Uterus (tissue), 4 donors: ENCODE measurements at places on chromosomes 4 and X. TPM values are rescaled to one million over a fixed set of nuclear protein-coding genes. Genes with fewer than 3 reads are reported as not detected.

DNA sequence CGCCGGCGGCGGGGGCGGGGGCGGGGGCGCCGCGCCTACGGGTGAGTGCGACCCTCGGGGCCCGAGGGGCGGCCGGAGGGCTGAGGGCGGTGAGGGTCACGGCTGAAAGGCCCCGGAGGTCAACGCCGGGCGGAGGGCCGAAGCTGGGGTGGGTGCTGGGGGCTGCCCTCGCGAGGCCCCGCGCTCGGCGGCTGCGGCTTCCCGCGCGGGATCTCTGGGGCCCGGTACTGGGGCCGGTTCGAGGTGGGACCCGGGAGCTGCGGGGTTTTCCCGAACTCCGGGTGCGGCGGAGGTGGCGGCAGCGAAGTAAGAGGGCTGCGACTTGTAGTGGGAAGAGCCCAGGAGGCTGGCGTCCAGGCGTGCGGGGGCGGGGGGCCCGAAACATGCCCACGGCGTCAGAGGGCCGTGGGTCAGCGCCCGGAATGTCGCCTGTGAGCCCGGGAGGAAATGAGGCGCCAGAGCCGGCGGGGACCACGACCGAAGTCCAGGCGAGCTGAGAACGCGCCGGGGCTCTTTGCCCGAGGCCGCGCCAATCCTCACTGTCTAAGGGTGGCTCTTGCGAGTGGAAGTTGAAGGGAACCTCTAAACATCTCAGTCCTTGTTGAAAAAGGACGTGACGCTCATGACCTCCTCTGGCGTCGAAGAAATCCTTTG lies 407 bp downstream of the IL13RA1 start:
- H3K4me3 ChIP-seq: peak overlapping the region; percentile 70
- no peaks in the 10 kb centered on the region for H3K36me3 ChIP-seq
- peak; percentile 37 for DNase-seq
- no peaks in the 10 kb centered on the region for H3K27me3 ChIP-seq

GRCh38 chrX:24487571-24487970 lies 22.5 kb downstream of the PDK3 start:
- no peak overlapping the region for H3K27ac ChIP-seq
- DNase-seq: no peak
- no peak overlapping the region for H3K4me3 ChIP-seq
- no peaks in the 10 kb centered on the region for H3K36me3 ChIP-seq

- DNase-seq: no peak
- H3K36me3 ChIP-seq: no peaks in the 10 kb centered on the region
- H3K27me3 ChIP-seq: no peaks in the 10 kb centered on the region
- H3K27ac ChIP-seq: no peak overlapping the region
- no peak overlapping the region for H3K4me3 ChIP-seq
- H3K4me1 ChIP-seq: no peaks in the 10 kb centered on the region
These were observed 38.0 kb downstream of the RADX start for GRCh38 chrX:106649523-106650428.

GRCh38 chr4:17636696-17637622 lies 22.5 kb downstream of the MED28 start:
- H3K36me3 ChIP-seq: no peaks in the 10 kb centered on the region
- peak; percentile 67 for DNase-seq
- no peaks in the 10 kb centered on the region for H3K4me1 ChIP-seq
- no peaks in the 10 kb centered on the region for H3K27me3 ChIP-seq
- H3K4me3 ChIP-seq: no peak overlapping the region

GRCh38 chr4:181822005-181822375 lies 421.2 kb upstream of the TENM3 start:
- no peak for DNase-seq
- no peaks in the 10 kb centered on the region for H3K36me3 ChIP-seq
- H3K4me1 ChIP-seq: no peaks in the 10 kb centered on the region
- H3K27me3 ChIP-seq: no peaks in the 10 kb centered on the region

GRCh38 chr4:185217408-185217975 lies 8.1 kb downstream of the SNX25 start:
- H3K27ac ChIP-seq: no peak overlapping the region
- H3K27me3 ChIP-seq: no peaks in the 10 kb centered on the region
- no peak for DNase-seq
- H3K4me3 ChIP-seq: no peak overlapping the region
- no peaks in the 10 kb centered on the region for H3K4me1 ChIP-seq
- H3K36me3 ChIP-seq: no peaks in the 10 kb centered on the region

GRCh38 chr4:10333942-10334341 lies 123.3 kb downstream of the ZNF518B start:
- DNase-seq: no peak
- H3K4me1 ChIP-seq: no peaks in the 10 kb centered on the region
- H3K27ac ChIP-seq: no peak overlapping the region
- no peaks in the 10 kb centered on the region for H3K27me3 ChIP-seq
- H3K36me3 ChIP-seq: no peaks in the 10 kb centered on the region

- H3K4me3 ChIP-seq: no peak overlapping the region
- H3K27ac ChIP-seq: no peak overlapping the region
- H3K27me3 ChIP-seq: no peaks in the 10 kb centered on the region
- H3K4me1 ChIP-seq: no peaks in the 10 kb centered on the region
- no peaks in the 10 kb centered on the region for H3K36me3 ChIP-seq
These were observed 34.1 kb downstream of the HTRA3 start for GRCh38 chr4:8303485-8304281.

DNA sequence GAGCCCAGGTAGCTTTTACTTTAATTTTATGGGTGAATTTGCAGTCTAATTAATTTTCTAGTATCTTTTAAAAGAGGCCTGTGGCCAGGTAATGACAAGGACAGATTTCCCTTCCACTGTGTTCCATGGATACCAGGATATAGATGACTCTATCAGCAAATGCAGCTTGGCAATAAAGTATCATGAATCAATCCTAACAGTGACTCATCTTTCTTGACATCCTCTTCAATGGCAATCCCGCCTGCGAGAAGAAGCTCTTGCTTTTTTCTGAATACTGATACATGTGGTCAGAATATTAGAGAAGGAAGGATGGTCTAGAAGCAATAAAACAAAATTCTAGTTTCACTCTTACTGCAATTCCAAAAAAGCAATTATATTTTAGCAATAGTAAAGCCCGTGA lies 267.8 kb downstream of the DTHD1 start:
- H3K27ac ChIP-seq: no peak overlapping the region
- no peaks in the 10 kb centered on the region for H3K27me3 ChIP-seq
- DNase-seq: no peak

- no peaks in the 10 kb centered on the region for H3K27me3 ChIP-seq
- no peaks in the 10 kb centered on the region for H3K4me1 ChIP-seq
- DNase-seq: no peak
- no peaks in the 10 kb centered on the region for H3K36me3 ChIP-seq
These were observed 145.9 kb upstream of the GNPDA2 start for GRCh38 chr4:44872246-44872645.

- no peaks in the 10 kb centered on the region for H3K27me3 ChIP-seq
- no peak overlapping the region for H3K4me3 ChIP-seq
- no peaks in the 10 kb centered on the region for H3K36me3 ChIP-seq
- DNase-seq: no peak
- no peaks in the 10 kb centered on the region for H3K4me1 ChIP-seq
- no peak overlapping the region for H3K27ac ChIP-seq
These were observed 140.0 kb downstream of the HHIP start for GRCh38 chr4:144785961-144786360.

- no peak for DNase-seq
- no peaks in the 10 kb centered on the region for H3K36me3 ChIP-seq
- H3K27me3 ChIP-seq: no peaks in the 10 kb centered on the region
- H3K4me1 ChIP-seq: no peaks in the 10 kb centered on the region
- no peak overlapping the region for H3K4me3 ChIP-seq
These were observed 131.0 kb upstream of the HUWE1 start for GRCh38 chrX:53817548-53817947.

- no peak overlapping the region for H3K27ac ChIP-seq
- no peaks in the 10 kb centered on the region for H3K4me1 ChIP-seq
- H3K27me3 ChIP-seq: no peaks in the 10 kb centered on the region
- DNase-seq: no peak
- no peaks in the 10 kb centered on the region for H3K36me3 ChIP-seq
These were observed 173.9 kb downstream of the GRIA3 start for GRCh38 chrX:123357941-123358340.

GRCh38 chr4:124833831-124834505 lies 121.4 kb upstream of the ANKRD50 start:
- no peaks in the 10 kb centered on the region for H3K4me1 ChIP-seq
- H3K4me3 ChIP-seq: no peak overlapping the region

- no peaks in the 10 kb centered on the region for H3K4me1 ChIP-seq
- H3K27ac ChIP-seq: peak overlapping the region; percentile 54
- no peak for DNase-seq
- no peaks in the 10 kb centered on the region for H3K36me3 ChIP-seq
- no peak overlapping the region for H3K4me3 ChIP-seq
These were observed 707 bp upstream of the SHROOM4 start for GRCh38 chrX:50814701-50815100.

DNA sequence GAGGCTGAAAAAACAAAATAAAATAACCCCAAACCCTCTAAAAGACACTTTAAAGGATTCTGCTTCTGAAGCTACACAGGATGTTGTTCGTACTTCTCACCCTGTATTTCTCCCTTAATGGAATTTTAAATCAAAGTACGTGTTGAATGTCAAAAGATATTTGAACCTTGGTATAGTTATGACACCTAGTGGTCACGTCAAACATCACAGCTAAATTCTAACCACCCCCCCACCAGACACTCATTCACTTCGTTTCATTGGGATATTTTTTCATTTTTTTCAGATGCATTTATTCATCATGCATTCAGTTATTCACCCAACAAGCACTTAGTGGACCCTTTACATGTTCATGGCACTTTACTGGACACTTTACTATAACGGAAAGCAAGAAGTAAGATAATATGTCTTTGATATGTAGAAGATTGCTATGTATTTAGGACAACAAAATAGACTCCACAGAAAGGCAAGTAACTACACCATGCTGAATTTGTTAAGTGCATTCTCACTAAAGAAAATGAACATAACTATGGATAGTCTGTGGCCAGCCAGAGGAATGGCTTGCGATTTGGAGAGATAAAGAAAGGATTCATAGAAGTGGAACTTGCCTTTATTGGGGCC lies 62.5 kb upstream of the GPR174 start:
- no peaks in the 10 kb centered on the region for H3K27me3 ChIP-seq
- no peaks in the 10 kb centered on the region for H3K36me3 ChIP-seq

DNA sequence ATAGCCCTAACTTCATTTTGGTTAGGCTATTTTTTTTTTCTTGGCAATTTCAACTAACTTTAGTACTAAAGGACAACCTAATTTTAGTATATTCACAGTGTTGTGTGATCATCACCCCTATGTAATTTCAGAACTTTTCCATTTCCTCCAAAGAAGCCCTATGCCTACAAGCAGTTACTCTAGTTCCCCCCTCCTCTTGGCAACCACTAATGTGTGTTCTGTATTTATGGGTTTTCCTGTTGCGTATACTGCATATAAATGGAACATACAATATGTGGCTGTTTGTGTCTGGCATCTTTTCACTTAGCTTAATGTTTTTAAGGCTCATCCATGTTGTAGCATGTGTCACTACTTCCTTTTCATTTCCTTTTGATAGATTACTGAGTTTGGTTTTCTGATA lies 57.6 kb downstream of the N4BP2 start:
- H3K36me3 ChIP-seq: no peaks in the 10 kb centered on the region
- H3K4me3 ChIP-seq: no peak overlapping the region
- H3K27ac ChIP-seq: no peak overlapping the region
- H3K27me3 ChIP-seq: no peaks in the 10 kb centered on the region
- H3K4me1 ChIP-seq: no peaks in the 10 kb centered on the region
- DNase-seq: no peak

GRCh38 chr4:55554453-55555030 lies 7.8 kb upstream of the CLOCK start:
- no peak overlapping the region for H3K27ac ChIP-seq
- no peak for DNase-seq
- H3K4me1 ChIP-seq: no peaks in the 10 kb centered on the region
- no peak overlapping the region for H3K4me3 ChIP-seq

DNA sequence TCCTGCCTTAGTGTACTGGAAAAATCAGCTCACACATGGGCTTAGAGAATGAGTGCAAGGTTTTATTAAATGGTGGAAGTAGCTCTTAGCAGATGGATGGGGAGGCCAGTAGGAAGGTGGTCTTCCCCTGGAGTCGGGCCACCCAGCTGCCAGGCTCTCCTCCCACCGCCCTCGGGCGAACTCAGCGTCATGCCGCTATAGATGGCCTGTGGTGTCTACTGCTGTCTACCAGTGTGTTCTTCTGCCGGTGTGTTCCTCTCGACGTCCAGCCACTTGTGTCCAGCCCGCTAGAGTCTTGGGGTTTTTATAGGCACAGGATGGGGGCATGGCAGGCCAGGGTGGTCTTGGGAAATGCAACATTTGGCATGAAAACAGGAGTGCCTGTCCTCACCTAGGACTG lies 198.7 kb upstream of the NDST3 start:
- no peak overlapping the region for H3K27ac ChIP-seq
- no peaks in the 10 kb centered on the region for H3K36me3 ChIP-seq
- H3K4me3 ChIP-seq: no peak overlapping the region
- H3K4me1 ChIP-seq: no peaks in the 10 kb centered on the region
- H3K27me3 ChIP-seq: no peaks in the 10 kb centered on the region
- no peak for DNase-seq

GRCh38 chr4:171812665-171813525 lies at the start of gene GALNTL6:
Gene GALNTL6 (plus strand): TSS chr4:171813404.
- peaks cover 11% of the 10 kb centered on the region for H3K27me3 ChIP-seq
- H3K27ac ChIP-seq: no peak within 1 kb of the TSS
- H3K36me3 ChIP-seq: no peaks in the 10 kb centered on the region

GRCh38 chr4:111676533-111676932 lies 468.7 kb upstream of the FAM241A start:
- H3K4me1 ChIP-seq: no peaks in the 10 kb centered on the region
- peak overlapping the region; percentile 40 for H3K27ac ChIP-seq
- no peaks in the 10 kb centered on the region for H3K36me3 ChIP-seq
- no peaks in the 10 kb centered on the region for H3K27me3 ChIP-seq

Gene IGSF1
- total RNA-seq: not detected

Gene TECRL
- total RNA-seq: not detected

Gene SPANXD
- total RNA-seq: not detected

Gene CT47C1
- total RNA-seq: not detected

Gene H2BW2
- not detected for total RNA-seq

Gene UGT2A2
- total RNA-seq: not detected

Gene KIF4A
- total RNA-seq: not detected

Gene MAGEC3
- not detected for total RNA-seq

Gene ADH1A
- total RNA-seq: 5.0 TPM

Gene PRSS12
- total RNA-seq: 0.26 TPM

Gene ZAR1
- not detected for total RNA-seq

Gene RAB39B
- total RNA-seq: 3.5 TPM

Gene NSUN7
- total RNA-seq: 12.2 TPM
